A549 treated with Mapracorat at 1 μM for 4 hours (cell line): ENCODE measurements at places on chromosomes 4 and X. TPM values are rescaled to one million over a fixed set of nuclear protein-coding genes. Genes with fewer than 3 reads are reported as not detected.

Gene CFAP97
- total RNA-seq, result 8.7 to 12.8 TPM (median 11.0 TPM) in 5 replicates

Gene SLC25A5
- 722 to 776 TPM (median 767 TPM) in 5 replicates for total RNA-seq

Gene MAMLD1
- total RNA-seq, result 7.0 to 8.0 TPM (median 7.5 TPM) in 5 replicates

Gene PTTG2
- total RNA-seq, result not detected in 5 replicates

Gene WDR1
- 205 to 222 TPM (median 218 TPM) in 5 replicates for total RNA-seq

Gene RASL11B
- total RNA-seq, result 0.13 to 0.30 TPM (median 0.16 TPM) in 3 of 5 replicates, not detected in the others

Gene NAA11
- not detected in 5 replicates for total RNA-seq

Gene RAB9B
- 0.04 TPM in 1 of 5 replicates, not detected in the others for total RNA-seq

Gene HS6ST2
- total RNA-seq, result 0.05 to 0.09 TPM (median 0.06 TPM) in 4 of 5 replicates, not detected in the other

Gene CD40LG
- total RNA-seq, result not detected in 5 replicates

Gene MAGED4B
- 7.9 to 18.5 TPM (median 12.5 TPM) in 5 replicates for total RNA-seq

Gene CXCL1
- total RNA-seq, result 6.0 to 8.7 TPM (median 7.9 TPM) in 5 replicates

Gene CHRDL1
- not detected in 5 replicates for total RNA-seq

Gene MAOB
- total RNA-seq, result 0.13 to 0.19 TPM (median 0.16 TPM) in 4 of 5 replicates, not detected in the other

Gene NAP1L2
- 0.84 to 1.2 TPM (median 1.1 TPM) in 5 replicates for total RNA-seq

Gene DUX4
- not detected in 5 replicates for total RNA-seq

Gene GYG2
- total RNA-seq, result 3.6 to 5.0 TPM (median 4.3 TPM) in 5 replicates
